ENCODE measurements at places on chromosomes 1 and 21. TPM values are rescaled to one million over a fixed set of nuclear protein-coding genes. Genes with fewer than 3 reads are reported as not detected.

- no peak for DNase-seq
Measured at GRCh38 chr1:232178191-232178590, 451.7 kb downstream of the SIPA1L2 start.

PUSL1 gene
- total RNA-seq: 8.9 TPM

GRCh38 chr1:188423073-188423472 lies 1594.3 kb downstream of the PLA2G4A start:
- no peak for DNase-seq

DNA sequence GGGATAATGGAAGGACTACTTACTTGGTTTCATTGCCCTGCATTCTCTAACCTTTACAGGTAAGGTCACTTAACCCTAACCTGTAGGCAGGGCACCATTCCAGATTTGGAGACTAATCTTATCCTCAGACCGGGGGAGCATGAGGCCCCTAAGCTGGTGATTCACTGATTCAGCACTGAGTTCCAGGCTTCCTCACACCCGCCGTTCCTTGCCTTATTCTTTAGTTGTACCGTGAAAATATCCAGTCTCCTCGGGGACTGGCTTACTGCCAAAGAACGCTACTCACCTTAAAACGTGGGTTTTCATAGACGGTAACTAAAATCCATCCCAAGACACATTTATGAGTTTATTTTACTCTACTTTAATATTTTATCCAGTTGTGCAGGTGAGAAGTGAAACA lies 44.3 kb upstream of the COL24A1 start:
- no peak for DNase-seq

CFHR4 gene
- total RNA-seq: 135 TPM

DNA sequence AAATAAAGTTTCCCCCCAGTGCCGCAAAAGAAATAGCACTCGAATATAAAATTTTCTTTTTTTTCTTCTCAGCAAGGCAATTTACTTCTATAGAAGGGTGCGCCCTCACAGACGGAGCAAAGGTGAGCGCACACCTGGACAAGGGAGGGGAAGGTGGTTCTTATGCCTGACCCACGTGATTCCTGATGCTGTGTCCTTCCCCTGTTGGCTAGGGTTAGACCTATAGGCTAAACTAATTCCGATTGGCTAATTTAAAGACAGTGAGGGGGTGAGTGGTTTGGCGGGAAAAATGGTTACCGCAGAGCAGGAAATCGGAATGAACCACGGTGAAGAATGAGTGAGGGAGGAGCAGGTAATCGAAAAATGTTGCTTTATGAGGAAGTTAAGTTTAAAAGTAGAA lies 607 bp upstream of the FAAH start:
- no peak for DNase-seq

ATF6 gene
- total RNA-seq: 17.4 TPM

- no peak for DNase-seq
Measured at GRCh38 chr1:174954073-174954460, 45.7 kb upstream of the CACYBP start.

- DNase-seq: no peak
Measured at GRCh38 chr1:204751883-204752687, 66.5 kb upstream of the LRRN2 start.

- no peak for DNase-seq
Measured at GRCh38 chr1:145796753-145797152, 27.1 kb downstream of the RNF115 start.

DNA sequence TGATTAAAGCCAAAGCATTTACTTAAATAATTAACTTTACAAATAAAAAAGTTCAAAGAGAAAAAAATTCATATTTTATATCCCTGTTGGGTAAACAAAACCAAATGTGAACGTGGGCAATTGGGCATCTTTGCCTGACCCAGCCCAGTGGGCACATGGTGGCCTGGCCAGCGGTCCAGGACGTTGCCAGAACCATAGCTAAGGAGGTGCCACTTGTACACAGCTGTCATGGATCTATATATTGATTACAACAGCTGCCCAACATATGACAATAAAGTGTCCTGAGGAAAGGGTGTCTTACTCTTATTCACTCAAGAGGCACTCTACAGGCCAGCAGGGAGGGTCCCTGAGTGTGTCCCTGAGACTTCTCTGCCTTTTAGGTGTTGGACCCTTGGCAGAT lies 78.5 kb downstream of the BCAR3 start:
- no peak for DNase-seq

DNA sequence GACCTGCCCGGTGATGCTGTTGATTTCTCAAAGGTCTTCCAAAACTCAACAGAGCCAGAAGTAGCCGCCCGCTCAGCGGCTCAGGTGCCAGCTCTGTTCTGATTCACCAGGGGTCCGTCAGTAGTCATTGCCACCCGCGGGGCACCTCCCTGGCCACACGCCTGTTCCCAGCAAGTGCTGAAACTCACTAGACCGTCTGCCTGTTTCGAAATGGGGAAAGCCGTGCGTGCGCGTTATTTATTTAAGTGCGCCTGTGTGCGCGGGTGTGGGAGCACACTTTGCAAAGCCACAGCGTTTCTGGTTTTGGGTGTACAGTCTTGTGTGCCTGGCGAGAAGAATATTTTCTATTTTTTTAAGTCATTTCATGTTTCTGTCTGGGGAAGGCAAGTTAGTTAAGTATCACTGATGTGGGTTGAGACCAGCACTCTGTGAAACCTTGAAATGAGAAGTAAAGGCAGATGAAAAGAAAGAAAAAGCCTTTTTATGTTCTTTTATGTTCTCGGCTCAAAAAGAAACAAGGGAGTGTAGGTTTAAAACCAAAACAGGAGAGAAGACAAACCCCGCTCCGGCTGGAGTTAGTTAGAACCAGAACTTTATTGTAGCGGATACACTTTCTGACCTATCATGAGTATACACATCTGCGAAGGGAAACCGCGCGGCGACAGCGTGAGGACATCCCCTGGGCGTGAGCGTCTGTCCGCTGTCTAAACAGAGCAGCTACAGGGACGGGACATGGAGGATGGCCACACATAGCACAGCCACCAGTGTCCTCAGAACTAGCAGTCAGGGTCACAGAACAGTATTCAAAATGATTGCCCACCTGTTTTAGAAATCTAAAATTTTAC lies 77.1 kb downstream of the PIK3CD start:
- no peak for DNase-seq

DNA sequence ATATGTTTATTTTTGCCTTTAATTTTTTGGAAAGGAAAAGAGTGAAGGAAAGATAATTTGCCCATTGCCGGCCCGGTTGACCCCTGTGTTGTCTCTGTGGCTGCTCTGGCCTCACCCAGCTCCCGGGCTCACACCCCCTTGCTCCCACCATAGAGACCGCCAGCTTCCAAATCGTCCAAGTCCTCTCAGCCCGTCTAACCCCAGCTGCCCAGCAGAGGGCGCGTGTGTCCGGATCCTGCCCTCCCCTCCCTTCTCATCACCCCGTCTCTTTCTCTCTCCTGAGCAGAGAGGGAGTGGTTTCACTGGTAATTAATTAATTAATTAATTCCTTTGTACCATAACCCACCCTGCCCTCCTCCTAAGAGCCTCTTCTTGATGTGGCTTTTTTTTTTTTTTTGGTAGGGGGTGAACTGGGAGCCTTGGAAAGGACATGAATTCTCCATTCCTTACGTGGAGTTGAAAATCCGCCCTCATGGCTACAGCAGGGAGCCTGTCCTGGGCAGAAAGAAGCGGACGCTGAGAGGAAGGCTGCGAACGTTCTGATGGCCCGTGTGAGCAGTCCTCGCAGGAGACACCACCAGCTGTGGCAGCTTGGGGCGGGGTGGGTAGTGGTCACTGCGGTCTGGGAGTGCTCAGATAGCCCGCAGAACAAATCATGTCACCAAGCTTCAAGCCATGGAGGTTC lies 45.9 kb downstream of the KIAA0040 start:
- DNase-seq: peak; percentile 64

ADCY10 gene
- 0.44 TPM for total RNA-seq

AADACL3 gene
- not detected for total RNA-seq

DNA sequence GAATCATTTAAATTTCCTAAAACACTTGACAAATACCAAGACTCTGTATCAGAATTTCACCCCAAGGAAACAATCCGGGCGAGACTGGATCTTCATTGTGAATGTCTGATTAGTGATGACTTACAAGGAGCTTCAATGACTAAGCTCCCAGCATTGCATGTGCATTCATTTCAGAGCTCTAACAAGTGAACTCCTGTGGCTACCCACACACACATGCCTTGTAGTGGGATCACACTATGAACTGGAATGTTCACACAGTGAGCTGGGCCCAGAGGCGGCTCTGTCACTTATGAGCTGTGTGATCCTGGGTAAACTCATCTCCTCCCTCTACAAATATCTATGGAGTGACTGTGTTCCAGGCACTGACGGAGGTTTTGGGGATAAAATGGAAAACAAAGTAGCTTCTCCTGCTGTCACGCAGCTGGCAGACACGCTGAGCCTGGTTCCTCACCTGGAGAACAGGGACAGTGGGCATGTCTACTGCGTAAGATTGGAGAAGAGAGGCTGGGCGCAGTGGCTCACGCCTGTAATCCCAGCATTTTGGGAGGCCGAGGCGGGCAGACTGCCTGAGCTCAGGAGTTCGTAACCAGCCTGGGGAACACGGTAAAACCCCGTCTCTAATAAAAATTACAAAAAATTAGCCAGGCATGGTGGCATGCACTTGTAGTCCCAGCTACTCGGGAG lies 56.9 kb downstream of the CLSTN1 start:
- no peak for DNase-seq

DNA sequence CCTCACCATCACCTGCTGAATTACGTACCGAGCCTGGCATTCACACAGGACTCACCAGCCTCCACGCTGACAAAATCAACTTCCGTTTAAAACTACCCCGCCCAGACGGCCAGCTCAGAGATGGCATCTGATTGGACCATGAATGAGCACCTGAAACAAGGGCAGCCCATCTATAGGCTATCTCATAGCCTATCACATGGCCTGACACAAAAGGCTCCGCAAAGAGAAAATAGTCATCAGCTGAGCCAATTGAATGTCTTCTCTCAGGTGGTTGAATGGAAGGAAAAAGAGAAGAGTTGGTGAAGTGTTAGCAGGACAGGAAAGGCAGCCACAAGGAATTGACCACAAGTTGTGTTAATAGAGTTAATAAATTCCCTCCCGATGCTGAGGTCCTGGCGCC lies 50.6 kb upstream of the ZC3H12A start:
- DNase-seq: no peak

- DNase-seq: no peak
Measured at GRCh38 chr1:233143241-233143640, 152.3 kb downstream of the PCNX2 start.
